WERI-Rb-1 (cell line): ENCODE measurements at places on chromosomes 5 and 9.

DNA sequence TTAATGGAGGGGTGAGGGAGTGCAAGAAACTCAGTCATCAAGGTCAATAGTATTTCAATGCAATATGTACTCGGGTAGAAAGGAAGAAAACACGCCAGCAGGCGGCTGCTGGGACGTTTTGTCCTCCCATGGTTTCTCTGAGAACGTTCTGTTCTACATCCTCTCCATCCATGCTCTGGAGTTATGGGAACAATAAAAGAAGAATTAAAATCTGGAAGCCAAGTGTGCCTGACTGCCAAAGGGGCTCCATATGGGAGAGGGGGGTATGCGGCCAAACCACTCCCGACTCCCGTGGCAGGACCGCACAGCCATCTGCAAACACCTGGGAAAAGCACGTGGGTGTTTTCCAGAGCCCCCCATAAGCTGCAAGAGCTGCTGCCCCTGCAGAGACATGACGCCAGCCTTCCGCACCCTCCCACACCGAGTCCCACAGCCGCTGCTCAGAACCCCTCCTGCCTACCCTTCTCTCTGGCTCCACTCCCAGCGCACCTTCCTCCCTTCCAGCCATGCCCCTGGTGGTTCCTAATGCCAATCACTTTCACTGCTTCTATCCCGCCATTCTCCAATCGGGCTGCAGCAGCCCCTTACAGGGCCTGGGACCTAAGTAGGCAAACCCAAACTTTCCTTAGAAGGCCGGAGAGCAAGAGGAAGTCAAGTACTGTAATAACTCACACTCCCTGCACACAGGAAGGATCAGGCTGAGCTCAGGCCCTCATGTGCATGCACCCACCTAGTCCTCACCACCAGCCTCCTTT lies 241.6 kb downstream of the SYK start:
- no peak for DNase-seq

GRCh38 chr9:115285836-115286235 lies 167.9 kb upstream of the TNC start:
- DNase-seq = no peak

- no peak for DNase-seq
Measured at GRCh38 chr5:177300236-177300880, 3.2 kb downstream of the RAB24 start.

DNA sequence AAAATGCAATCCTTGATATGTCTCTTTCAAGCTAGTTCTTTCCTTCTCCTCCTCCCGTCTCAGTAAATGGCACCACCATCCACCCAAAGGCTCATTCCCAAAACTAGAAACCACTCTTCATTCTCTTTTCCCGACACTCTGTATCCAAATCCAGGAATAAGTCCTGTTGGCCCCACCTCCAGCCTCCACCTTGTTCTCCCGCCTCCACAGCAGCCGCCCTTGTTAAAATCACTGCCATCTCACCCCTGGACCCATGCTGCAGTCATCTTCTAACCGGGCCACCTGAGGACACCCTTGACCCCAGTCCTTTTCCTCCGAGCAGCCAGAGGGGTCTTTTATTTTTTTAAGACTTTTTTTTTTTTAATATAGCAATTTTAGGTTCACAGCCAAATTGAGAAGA lies 9.4 kb downstream of the PDZD2 start:
- no peak for DNase-seq

GRCh38 chr9:116436121-116436520 lies 251.0 kb upstream of the TRIM32 start:
- no peak for DNase-seq

- DNase-seq = no peak
Measured at GRCh38 chr9:133924453-133924852, 67.7 kb downstream of the VAV2 start.

DNA sequence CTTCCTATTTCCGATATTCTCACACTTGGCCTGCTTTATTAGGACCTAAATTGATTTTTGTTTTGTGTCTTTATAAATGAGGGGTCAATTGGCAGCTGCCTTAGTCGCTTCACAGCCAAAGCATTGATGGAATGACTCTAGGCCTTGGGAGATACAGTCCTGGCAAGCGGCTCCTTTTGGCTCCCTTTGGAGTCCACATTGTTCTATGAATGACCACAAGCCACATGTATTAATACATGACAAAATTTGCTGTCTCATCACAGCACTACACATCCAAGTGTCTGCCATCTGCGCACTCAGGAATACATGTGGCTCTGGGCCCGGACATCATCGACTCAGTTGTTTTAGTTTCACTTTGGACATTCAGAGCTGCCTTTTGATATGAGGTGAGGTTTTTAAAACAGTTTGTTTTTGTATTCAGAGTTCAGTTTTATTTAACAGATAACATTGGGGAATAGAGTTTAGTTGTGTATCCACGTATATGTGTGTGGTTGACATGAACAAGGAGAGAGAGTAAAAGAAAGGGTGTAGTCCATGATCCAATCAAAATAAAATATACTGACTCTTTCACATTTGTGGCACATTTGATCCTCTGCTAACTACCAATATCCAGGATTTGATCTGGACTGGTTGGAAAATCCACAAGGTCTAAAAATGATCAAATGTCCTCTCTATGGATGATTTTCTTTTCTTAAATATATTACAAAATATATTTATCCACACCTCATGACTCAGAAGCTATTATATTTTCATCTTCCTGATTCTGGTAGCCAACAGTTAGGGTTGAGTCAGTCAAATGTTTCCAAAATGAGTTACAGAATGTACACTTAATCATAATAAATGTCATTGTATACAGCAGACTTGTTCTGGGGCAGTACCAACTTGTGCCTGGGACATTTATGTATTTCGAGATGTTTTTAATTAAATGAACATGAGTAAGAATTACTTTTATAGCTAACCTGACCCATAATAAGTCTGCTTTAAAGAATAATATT lies 114.0 kb upstream of the MTAP start:
- DNase-seq = no peak

GRCh38 chr5:180718810-180719453 lies 20.9 kb downstream of the OR2Y1 start:
- DNase-seq = peak; percentile 17

DNA sequence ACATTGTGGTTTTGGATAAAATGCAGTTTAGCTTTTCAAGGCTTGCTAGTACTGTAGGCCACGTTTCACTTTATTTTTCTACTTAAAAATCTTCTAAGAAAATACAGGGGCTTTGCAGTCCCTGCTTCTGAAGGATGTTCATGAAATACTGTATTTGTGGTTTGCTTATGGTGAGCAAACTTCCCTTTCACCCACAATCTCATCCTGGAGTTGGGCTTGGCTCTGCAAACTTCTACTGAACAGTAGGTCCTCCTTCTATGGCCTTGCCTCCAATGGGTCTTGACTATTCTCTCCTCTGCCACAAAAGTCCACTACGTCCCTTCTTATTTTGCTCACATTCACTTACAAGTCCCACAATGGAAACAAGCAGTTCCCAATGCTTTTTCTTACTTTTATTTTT lies 502.7 kb upstream of the KLF4 start:
- DNase-seq = no peak

DNA sequence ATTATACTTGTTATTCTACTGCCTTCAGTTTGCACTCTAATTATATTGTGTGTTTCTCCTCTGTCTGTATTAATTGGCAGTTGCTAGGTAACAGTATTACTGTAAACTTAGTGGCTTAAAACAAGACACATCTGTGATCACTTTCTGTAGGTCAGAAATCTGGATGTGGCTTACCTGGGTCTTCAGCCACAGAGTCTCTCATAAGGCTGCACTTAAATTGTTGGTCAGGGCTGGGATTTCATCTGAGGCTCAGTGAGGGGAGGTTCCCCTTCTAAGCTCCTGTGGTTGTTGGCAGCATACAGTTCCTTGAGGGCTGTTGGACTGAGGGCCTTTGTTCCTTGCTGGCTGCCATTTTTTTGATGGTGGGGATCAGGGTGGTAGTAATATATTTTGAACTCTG lies 68.8 kb downstream of the SLC44A1 start:
- peak; percentile 70 for DNase-seq

GRCh38 chr5:109328626-109329025 lies 81.1 kb downstream of the PJA2 start:
- DNase-seq = no peak

DNA sequence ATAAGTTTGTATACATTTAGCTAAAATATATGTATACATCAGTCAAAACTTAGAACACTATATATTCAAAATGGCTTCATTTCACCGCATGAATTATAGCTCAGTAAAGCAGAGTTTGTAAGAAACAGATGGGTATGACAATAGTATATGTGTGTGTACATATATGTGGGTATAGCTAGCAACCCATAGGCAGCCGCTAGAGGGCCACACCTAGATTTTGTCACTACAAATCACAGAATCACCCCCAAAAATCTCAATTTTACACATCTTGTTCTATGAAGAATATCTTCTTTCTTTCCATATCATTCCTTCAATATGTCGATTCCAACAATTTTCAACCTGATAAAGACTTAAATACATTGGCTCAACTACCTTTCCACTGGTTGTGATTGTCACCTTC lies 357.8 kb upstream of the CCNG1 start:
- peak; percentile 10 for DNase-seq

DNA sequence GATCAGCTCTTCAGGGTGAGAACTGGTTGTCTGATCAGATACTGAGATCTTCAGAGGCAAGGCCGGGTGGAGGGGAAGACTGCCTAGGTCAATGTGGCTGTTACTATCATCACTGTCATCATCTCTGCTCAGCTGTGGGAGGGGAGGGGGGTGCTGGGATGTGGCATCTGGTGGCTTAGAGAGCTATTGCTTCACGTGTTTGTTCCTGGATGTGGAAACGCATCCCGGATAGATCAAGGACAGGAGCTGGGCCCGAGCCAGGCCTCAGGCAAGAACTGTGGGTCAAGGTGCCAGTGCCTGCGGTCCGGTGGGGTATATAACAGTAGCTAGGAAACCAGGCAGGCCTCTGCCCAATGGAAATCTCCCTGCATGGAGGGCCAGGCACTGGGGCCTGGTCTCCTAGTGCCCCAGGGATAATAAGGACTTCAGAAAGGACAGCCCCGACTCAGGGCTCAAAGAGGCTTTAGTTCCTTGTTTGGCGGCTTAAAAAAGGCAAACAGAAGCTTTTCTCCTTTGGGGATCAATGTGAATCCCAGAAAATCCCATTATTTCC lies 30.3 kb upstream of the TIFAB start:
- peak; percentile 75 for DNase-seq

GRCh38 chr9:85004818-85005413 lies 335.4 kb downstream of the NTRK2 start:
- no peak for DNase-seq

- no peak for DNase-seq
Measured at GRCh38 chr5:32017692-32018367, 156.3 kb downstream of the GOLPH3 start.

DNA sequence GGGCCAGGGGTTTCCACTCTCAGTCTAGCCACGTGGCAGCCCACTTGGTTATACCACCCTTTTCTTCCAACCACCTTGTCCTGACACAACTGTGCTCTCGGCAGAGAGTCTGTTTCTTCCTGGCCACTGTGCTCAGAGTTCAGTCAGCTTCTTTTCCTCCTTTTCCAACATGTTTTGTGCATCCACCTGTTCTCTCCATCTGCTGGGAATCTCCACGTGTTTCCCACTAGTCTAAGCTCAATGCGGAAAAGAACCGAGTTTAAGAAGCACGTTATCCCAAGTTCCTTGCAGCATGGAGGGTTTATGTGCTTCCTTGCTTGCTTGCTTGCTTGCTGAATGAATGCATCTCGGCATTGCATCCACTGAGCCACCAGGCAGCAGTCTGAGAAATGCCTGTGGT lies 543.6 kb upstream of the DAP start:
- DNase-seq = no peak

GRCh38 chr9:116628716-116629115 lies 58.4 kb upstream of the TRIM32 start:
- DNase-seq = no peak

GRCh38 chr5:150131978-150132694 lies 23.5 kb downstream of the PDGFRB start:
- no peak for DNase-seq

- no peak for DNase-seq
Measured at GRCh38 chr5:16713386-16713928, 96.7 kb upstream of the RETREG1 start.

GRCh38 chr5:178334861-178335260 lies 102.3 kb upstream of the PHYKPL start:
- DNase-seq = no peak

DNA sequence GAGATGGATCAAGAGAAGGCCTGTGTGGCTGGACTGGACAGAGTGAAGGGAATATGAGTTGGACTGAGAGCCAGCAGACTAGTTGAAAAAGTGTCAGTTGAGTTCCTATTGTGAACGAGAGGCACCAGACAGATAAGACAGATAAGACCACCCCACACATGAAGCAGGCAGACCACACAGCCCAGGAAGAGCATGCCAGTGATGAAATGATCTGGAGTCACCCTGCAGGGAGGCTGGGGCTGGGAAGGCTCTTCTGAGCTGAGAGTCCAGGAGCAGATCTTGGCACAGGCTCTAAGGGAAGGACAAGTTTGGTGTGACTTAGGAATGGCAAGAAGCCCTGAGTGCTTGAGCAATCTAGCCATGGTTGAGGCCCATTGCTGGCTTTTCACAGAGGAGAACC lies 10.6 kb upstream of the SLC25A48 start:
- DNase-seq = no peak

- no peak for DNase-seq
Measured at GRCh38 chr9:6575324-6576034, 70.0 kb downstream of the GLDC start.
